Ascending aorta (tissue), 2 donors: ENCODE measurements at places on chromosomes 6 and 20. TPM values are rescaled to one million over a fixed set of nuclear protein-coding genes. Genes with fewer than 3 reads are reported as not detected.

Gene KCNB1
- not detected for total RNA-seq

DNA sequence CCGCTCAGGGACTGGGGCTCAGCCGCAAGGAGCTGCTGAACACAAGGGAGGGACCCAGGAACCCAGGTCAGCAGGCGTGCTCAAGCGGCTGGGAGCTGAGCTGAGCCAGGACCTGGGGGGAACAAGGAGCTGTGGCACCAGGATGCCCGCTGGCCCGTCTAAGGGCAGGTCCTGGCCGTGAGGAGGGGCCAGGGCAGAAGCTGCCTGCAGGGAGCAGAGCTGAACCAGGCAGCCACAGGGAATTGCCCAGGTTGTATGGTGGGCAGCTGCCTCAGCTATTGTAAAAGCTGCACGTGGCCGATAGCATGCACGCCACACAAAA is 133.3 kb downstream of the AGPAT4 start:
- no peak for DNase-seq
- no peaks in the 10 kb centered on the region for H3K27me3 ChIP-seq
- no peak overlapping the region for H3K27ac ChIP-seq
- H3K4me3 ChIP-seq: no peak overlapping the region
- peaks cover 23% of the 10 kb centered on the region for H3K36me3 ChIP-seq

DNA sequence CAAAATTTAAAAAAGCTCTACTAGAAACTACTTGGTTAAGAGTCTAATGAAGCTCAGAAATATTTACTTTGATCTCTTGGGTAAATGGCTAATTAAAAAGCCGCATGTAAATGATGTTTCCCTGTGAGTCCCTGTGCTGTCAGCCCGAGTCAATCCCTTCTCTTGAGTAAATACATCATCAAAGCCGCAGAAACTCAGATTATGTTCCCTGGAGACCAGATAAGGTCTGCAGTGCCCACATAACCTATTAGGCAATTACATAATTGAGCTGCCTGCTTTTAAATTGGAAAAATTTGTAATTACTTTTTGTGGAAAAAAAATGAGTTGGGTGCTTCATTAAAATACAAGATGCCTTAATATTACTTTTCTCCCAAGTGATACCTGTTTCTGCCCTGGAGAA is 83.1 kb downstream of the KIZ start:
- H3K4me3 ChIP-seq: no peak overlapping the region
- no peak for DNase-seq
- H3K27me3 ChIP-seq: no peaks in the 10 kb centered on the region
- no peak overlapping the region for H3K27ac ChIP-seq

Gene ADGB
- not detected for total RNA-seq

DNA sequence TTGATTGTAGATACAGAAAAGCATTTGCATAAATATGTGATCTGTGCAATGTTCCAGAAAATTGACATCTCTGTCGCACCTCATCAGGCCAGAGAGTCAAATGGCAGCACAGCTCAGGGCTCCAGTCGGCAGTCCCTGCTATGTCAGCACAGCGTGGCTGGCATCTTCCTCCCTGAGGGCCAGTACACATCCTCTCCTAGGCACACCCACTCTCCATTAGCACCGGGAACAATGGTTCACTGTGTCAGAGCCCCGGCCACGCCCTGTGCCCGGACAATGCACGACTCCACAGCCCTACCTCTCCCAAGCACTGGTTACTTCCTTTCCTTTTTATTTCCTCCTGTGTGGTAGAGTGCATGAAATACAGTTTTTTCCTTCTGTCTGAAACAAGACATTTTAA is 114.9 kb downstream of the FOXC1 start:
- no peak overlapping the region for H3K4me3 ChIP-seq
- peaks cover 6% of the 10 kb centered on the region for H3K36me3 ChIP-seq
- H3K27me3 ChIP-seq: no peaks in the 10 kb centered on the region
- H3K27ac ChIP-seq: no peak overlapping the region

- H3K27ac ChIP-seq: no peak overlapping the region
- no peaks in the 10 kb centered on the region for H3K27me3 ChIP-seq
- no peak for DNase-seq
- no peak overlapping the region for H3K4me3 ChIP-seq
- no peaks in the 10 kb centered on the region for H3K4me1 ChIP-seq
Measured at GRCh38 chr20:55888685-55889084, 116.6 kb downstream of the CBLN4 start.

DNA sequence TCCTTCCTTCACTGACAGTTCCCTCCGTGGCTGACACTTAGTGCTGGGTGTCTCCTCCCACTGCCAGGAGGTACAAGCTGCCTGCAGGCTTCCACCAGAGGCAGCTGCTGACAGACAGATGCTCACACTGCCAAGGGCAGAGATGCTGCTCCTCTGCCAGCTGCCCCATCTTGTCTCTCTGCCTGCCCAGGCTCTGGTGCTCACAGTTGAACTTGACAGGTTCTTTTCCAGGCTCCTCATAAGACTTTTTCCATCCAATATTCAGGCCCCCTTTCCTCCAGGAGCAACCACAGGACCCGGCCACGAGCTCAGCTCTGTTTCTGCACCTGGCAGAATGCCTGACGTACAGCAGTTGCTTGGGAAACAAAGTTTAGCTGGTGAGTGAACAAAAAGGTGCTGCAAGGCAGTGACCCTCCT is 79.8 kb downstream of the PSMB1 start:
- DNase-seq: no peak
- H3K4me3 ChIP-seq: no peak overlapping the region
- no peaks in the 10 kb centered on the region for H3K27me3 ChIP-seq
- no peaks in the 10 kb centered on the region for H3K36me3 ChIP-seq
- no peaks in the 10 kb centered on the region for H3K4me1 ChIP-seq

- H3K27me3 ChIP-seq: no peaks in the 10 kb centered on the region
- H3K36me3 ChIP-seq: no peaks in the 10 kb centered on the region
- no peak for DNase-seq
- peaks cover 29% of the 10 kb centered on the region for H3K4me1 ChIP-seq
- no peak overlapping the region for H3K4me3 ChIP-seq
Measured at GRCh38 chr6:44057238-44057930, 69.9 kb downstream of the MRPL14 start.

Gene GHRH
- not detected for total RNA-seq

DNA sequence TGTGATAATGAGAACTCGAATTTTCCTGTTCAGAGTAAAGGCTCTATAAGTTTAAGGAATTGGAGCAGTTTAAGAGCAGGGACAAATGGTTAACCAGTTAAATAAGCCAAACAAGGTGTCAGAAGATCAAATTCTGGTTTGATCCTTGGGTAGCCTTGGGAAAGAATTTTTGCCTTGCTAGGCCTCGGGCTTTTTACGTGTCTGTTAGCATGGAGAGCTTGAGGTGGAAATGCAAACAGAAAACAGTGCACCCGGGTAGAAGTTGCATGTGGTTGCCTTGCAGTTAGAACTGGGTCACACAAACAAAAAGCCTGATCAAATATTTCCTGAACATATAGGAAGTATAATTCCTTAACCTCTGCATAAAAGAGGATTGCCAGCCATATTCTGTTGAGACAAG is 58.3 kb downstream of the RIN2 start:
- H3K4me3 ChIP-seq: no peak overlapping the region
- H3K36me3 ChIP-seq: no peaks in the 10 kb centered on the region
- no peaks in the 10 kb centered on the region for H3K27me3 ChIP-seq
- no peak for DNase-seq

Gene LHFPL5
- total RNA-seq: not detected

DNA sequence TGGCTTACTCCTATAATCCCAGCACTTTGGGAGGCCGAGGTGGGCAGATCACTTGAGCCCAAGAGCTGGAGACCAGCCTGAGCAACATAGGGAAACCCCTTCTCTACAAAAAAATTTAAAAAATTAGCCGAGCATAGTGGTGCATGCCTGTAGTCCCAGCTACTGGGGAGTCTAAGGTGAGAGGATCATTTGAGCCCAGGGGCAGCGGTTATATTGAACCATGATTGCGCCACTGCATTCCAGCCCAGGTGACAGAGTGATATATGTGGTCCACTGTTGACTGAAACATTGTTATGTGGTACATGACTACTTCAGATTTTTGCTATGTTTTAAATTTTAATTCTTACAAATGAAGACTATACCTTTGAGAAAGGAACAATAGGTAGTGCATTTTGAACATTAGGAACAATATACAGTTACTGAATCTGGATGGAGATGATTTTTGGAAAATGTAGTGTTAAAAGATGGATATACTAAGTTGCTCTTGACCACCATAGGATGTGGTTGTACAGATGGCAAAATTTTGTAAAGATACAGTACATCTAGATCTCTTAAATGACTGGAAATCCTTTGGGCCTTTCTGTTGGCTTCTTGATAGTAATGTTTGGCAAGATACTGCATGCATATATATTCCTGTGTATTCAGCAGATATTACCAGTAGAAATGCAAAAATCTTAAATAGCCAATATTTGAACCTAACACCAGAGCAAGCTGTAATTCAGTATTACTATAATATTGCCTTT is 35.9 kb downstream of the MAPK14 start:
- no peak overlapping the region for H3K27ac ChIP-seq
- DNase-seq: no peak
- H3K4me1 ChIP-seq: peaks cover 20% of the 10 kb centered on the region
- no peaks in the 10 kb centered on the region for H3K27me3 ChIP-seq

Gene CST4
- not detected for total RNA-seq

DNA sequence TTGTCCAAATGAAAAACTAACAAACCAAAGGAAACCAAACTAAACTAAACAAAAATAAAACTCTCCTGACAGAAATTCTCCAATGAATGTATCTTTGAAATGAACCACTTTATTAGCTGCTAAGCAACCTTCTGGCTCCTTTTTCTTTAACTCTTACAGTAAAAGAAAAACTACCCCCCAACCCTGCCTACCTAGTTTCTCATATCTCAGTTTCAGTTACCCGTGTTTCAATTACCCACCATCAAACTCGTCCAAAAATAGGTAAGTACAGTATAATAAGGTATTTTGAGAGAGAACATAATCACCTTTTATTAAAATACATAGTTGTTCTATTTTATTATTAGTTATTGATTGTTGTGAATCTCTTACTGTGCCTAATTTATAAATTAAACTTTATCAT is 177.4 kb upstream of the THEMIS start:
- no peaks in the 10 kb centered on the region for H3K27me3 ChIP-seq
- H3K4me1 ChIP-seq: no peaks in the 10 kb centered on the region
- no peak for DNase-seq
- no peak overlapping the region for H3K27ac ChIP-seq
- no peaks in the 10 kb centered on the region for H3K36me3 ChIP-seq

DNA sequence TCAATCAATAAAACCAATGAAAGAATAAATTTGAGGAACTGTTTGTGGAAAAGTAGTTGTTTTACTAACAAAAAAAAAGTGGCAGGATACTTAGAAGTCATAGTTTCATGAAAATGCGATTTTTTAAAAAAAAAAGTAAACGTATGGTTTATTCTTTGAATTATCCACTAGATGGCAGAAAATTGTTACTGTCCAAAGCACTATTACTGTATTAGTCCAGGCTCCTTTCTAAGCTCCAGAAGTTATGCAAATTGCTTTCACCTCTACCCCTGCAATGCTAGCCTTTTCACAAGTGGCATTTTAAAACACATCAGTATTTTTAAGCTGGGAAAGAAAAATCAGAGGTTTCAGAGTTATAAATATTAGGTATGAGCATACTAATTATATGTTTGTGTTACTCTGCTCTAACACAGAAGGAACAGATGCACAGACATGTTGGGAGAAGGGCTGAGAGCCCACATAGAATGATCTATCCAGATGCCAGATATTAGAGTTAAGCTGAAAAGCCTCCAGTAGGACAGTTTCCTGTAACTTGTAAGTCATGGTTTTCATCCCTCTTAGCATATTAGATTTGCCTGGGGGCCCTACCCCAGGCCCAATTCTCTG is 63.9 kb downstream of the FHL5 start:
- no peak for DNase-seq
- H3K27me3 ChIP-seq: no peaks in the 10 kb centered on the region

- DNase-seq: no peak
- H3K4me1 ChIP-seq: peaks cover 20% of the 10 kb centered on the region
- H3K4me3 ChIP-seq: peak overlapping the region; percentile 90
- peak overlapping the region; percentile 95 for H3K27ac ChIP-seq
- no peaks in the 10 kb centered on the region for H3K27me3 ChIP-seq
Measured at GRCh38 chr20:17680836-17681725, 961 bp downstream of the RRBP1 start.

GRCh38 chr6:155543166-155543847 is 87.7 kb upstream of the NOX3 start:
- H3K36me3 ChIP-seq: no peaks in the 10 kb centered on the region
- H3K4me1 ChIP-seq: no peaks in the 10 kb centered on the region
- H3K27ac ChIP-seq: no peak overlapping the region
- no peak overlapping the region for H3K4me3 ChIP-seq

Gene ADTRP
- not detected for total RNA-seq

DNA sequence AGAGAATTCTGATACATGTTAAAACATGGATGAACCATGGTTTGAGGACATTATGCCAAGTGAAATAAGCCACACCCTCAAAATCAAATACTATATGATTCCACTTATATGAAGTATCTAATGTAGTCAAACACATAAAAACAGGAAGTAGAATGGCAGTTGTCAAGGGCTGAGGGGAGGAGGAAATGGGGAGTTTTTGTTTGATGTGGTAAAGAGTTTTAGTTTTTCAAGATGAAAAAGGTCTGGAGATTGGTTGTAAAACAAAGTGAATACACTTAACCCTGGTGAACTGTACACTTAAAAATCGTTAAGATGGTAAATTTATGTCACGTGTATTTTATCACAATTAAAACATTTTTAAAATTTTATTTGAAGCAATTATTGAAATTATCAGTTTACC is 127.4 kb upstream of the GRIK2 start:
- no peaks in the 10 kb centered on the region for H3K36me3 ChIP-seq
- H3K27me3 ChIP-seq: no peaks in the 10 kb centered on the region
- no peak for DNase-seq
- no peak overlapping the region for H3K4me3 ChIP-seq

DNA sequence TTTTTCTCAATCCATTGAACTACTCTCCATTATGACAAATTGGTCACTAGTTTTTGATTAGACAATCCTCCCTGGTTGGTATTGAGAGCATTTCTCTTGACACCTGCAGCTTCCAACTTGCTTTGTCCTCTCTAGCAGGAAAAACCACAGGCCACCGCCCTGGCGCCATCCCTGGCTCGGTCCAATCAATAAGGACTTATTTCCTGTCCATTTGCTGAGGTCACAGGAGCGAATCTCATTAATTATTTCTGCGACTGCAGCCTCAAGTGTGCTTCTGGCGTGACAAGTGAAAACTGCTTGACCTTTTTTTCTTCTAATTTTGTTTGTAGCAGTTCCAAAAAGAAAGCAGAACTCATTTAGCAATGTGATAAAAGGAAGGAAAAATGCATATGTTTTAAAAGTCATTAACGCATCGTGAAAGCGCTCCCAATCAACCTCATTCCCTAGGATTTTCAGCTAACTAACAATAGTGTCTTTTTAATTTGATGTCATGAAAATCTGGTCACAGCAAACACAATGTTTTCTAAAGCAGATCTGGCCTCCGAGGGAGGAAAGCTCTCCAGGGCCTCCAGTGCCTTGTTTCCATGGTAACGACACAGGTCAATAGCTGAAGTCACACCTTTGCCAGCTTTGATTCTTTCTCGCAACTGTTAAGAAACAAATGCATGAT is 39.0 kb upstream of the BEND3 start:
- DNase-seq: no peak
- no peaks in the 10 kb centered on the region for H3K4me1 ChIP-seq
- H3K36me3 ChIP-seq: no peaks in the 10 kb centered on the region
- H3K27me3 ChIP-seq: no peaks in the 10 kb centered on the region
- H3K27ac ChIP-seq: no peak overlapping the region

- no peak for DNase-seq
- peak within 1 kb of the TSS; percentile 85 for H3K27ac ChIP-seq
- no peaks in the 10 kb centered on the region for H3K36me3 ChIP-seq
- peak within 1 kb of the TSS; percentile 42 for H3K4me3 ChIP-seq
- H3K4me1 ChIP-seq: peaks cover 10% of the 10 kb centered on the region
Measured at GRCh38 chr6:10521104-10521808, at the start of gene GCNT2. Gene GCNT2 (plus strand): TSS chr6:10521351. CDS start chr6:10528912, 7,561 bp downstream.

GRCh38 chr20:17782768-17783167 is 83.0 kb downstream of the BANF2 start:
- no peak overlapping the region for H3K27ac ChIP-seq
- no peak overlapping the region for H3K4me3 ChIP-seq
- peaks cover 2% of the 10 kb centered on the region for H3K4me1 ChIP-seq
- no peak for DNase-seq
- H3K36me3 ChIP-seq: no peaks in the 10 kb centered on the region
